ENCODE measurements at places on chromosomes 5 and 9.
A peak's percentile ranks its signal among the peaks of the same experiment; 100 is the strongest.

- DNase-seq, result no peak
Observed at GRCh38 chr5:150486402-150487198, 21.3 kb upstream of the NDST1 start.

DNA sequence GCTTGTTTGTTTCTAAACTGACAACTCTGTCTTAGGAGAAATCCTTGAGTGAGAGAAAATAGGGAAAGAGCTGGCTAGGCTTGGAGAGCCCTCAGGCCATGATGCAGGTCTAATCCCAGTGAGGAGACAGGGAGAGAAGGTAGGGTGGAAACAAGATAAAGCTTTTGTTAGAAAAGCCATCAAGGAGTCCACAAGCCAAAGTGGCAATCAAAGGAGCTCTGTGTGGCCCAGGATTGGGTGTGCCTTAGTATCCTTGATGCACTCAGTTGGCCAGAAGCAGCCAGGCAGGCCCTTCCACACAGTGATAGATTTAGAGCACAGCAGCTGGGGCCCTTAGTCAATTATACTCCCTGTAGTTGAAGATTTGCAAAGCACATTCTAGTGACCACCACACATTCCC lies 73.9 kb downstream of the ALDH7A1 start:
- no peak for DNase-seq

- no peak for DNase-seq
Observed at GRCh38 chr5:54514841-54515432, 2.6 kb upstream of the SNX18 start.

- no peak for DNase-seq
Observed at GRCh38 chr5:169174923-169175322, 126.0 kb downstream of the SLIT3 start.

- no peak for DNase-seq
Observed at GRCh38 chr5:11851416-11851815, 52.8 kb downstream of the CTNND2 start.

- DNase-seq, result peak; percentile 66
Observed at GRCh38 chr5:79857714-79858409, 133.2 kb downstream of the MTX3 start.

- no peak for DNase-seq
Observed at GRCh38 chr5:71810471-71811195, 91.6 kb downstream of the CARTPT start.

DNA sequence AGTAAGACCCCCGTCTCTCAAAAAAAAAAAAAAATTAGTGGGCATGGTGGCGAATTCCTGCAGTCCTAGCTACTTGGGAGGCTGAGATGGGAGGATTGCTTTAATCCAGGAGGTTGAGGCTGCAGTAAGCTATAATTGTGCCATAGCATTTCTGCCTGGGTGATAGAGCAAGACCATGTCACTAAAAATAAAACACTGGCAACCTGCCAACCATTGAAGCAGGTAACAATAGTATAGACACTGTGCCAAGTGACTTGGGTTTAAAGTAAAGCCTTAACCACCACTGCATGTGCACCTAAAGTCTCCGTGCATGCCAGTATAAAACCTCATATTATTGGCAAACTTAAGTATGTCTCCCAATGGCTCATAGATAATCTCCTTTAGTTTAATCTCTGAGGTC lies 3.4 kb upstream of the APBA1 start:
- DNase-seq, result no peak

GRCh38 chr5:123514615-123515355 lies 2.8 kb downstream of the CSNK1G3 start:
- no peak for DNase-seq

DNA sequence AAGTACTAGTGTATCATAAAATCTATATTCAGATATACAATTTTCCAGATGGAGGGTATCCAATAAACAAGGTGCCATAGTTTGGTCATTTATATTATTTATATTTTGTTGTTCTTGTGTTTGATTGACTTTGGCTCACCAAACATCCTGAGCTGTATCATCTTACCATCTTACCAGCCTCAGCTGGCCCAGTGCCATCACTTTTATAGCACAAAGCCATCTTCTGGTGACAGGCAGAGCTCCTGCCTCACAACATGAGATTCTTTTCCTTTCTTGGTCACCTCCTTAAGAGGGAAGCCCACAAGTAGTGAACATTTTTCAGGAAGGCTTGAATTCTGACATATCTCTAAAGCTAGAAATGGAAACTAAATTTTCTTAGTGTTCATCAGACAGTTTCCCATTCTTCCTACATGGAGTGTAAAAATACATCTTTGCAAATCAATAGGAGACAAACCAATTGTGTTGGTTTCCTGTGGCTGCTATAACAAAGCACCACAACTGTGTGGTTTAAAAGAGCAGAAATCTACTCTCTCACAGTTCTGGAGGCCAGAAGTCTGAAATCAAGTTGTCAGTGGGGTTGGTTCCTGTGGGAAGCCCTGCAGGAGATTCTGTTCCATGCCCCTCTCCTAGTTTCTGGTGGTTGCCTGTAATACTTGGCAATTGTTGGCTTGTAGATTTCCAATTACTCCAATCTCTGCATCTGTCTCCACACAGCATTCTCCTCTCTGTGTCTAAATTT lies 341.8 kb downstream of the MAN2A1 start:
- no peak for DNase-seq

DNA sequence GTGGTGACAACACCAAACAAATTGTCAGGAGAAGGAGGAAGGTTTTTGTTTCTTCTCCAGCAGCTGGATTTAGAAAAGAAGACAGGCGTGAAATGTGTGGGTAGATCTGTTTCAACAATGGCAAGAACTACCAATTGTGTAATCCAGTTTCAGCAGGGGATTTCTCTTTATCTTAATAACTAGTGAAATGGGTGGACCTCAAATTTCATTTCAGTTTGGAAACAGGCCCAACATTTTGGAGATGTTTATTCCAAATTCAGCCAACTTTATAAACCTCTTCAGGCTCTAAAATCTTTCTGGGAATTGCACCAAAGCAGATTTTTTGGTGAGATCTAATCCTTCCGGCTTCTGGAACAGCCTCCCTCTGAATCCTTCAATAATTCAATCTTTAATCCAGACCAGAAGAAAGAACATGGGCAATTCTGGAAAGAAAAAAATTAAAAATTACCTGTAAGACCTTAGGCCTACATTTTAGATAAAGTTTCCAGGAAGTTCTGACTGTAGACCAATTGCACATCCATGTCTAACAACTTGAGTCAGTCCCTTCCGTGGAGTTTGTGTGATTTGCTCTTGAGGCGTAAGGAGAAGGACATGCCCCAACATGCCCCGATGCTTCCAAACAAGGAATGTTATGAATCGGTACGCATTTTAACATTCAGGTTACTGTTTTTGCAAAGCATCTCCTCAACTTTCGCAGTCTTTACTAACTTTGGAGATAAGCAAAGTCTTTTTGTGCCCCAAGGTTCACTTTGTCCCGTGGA lies 423.6 kb downstream of the IRX1 start:
- DNase-seq, result no peak

DNA sequence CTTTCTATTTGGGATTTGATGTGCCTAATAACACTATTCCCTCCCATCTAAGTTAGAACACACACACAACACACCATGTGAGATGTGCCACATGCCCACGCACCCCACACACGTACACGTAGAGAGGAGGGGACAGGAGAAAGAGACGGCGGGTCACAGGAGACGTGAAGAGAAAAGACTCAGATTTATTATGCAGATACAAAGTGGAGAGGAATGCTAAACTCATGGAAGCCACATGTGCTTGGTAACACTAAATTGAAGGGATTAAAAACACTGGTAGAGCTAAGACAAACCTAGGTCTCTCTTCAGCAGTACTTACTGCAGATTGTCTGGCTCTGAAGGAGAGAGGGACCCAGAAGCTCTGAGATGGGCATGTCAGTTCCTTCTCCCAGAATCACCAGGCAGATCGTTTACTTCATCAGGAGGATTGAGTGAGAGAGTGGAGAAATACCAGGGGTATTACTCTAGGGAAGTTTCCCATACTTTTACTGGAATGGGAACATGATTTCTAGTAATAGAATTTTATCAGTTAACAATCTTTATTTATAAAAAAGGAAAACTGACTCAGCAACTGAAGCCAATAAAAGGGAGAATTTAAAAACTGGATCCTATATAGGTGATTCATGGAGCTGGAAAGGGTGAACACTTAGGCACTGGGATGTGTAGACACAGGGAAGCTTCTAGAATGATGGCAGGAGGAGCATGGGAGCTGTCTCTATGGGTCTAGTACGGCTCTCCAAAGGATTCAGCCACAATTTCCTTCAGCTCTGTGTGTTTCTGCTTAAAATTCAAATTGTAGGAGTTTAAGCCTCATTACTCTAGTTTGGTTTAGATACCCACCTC lies 139.4 kb downstream of the MACIR start:
- no peak for DNase-seq

DNA sequence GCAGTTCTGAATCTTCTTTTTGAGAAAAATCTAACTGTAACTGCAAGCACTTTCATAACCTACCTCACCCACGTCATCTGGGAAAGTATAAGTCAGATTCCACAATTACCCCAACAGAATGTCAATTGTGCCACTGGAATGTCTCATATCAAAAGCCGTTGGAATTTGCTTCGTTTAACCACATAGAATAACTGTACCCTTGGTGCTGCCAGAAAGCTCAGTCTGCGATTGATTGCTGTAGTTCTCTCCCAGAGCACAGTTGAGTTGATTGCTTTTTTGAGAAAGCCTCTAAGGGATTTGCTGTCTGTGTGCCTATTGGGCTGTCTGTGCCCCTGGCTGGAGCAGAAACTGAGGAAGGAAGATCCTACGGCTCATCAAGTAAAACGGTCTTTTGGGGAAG lies 583.6 kb downstream of the TMEM38B start:
- no peak for DNase-seq

DNA sequence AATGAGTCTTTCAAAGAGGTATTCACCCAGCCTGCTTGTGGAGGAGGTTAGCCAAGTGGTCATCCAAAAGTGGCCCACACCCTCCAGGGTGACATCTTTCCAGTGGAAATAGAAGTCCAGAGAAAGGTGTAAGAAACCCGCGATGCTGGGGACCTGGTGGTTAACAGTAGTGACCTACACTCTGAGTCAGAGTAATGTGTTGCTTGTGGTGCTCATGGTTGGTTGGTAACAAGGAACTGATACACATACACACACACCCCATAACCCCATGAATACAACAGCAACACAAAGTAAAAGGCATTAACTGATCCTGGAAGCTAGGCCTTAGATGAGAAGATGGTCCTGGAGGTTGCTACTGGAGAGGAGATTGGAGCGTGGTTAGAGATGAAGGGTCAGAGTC lies 26.9 kb downstream of the MRPS30 start:
- no peak for DNase-seq

GRCh38 chr5:133520062-133520461 lies 92.3 kb downstream of the FSTL4 start:
- no peak for DNase-seq

Data from CD4-positive, CD25-positive, alpha-beta regulatory T cell (primary cell).